NCI-H774 (cell line): ENCODE measurements at places on chromosomes 5 and 9.

DNA sequence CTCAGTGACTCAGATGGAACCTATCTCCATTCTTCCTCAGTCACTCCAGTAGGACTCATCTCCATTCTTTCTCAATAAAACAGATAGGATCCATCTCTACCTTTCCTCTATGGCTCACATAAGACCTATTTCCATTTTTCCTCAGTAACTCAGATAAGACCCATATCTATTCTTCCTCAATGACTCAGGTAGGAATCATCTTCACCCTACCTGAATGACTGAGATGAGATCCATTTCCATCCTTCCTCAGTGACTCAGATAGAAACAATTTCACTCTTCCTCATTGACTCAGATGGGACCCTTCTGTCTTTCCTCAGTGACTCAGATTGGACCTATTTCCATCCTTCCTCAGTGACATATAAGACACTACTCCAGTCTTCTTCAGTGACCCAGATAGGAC is 165.1 kb downstream of the FBXO4 start:
- no peak for DNase-seq

DNA sequence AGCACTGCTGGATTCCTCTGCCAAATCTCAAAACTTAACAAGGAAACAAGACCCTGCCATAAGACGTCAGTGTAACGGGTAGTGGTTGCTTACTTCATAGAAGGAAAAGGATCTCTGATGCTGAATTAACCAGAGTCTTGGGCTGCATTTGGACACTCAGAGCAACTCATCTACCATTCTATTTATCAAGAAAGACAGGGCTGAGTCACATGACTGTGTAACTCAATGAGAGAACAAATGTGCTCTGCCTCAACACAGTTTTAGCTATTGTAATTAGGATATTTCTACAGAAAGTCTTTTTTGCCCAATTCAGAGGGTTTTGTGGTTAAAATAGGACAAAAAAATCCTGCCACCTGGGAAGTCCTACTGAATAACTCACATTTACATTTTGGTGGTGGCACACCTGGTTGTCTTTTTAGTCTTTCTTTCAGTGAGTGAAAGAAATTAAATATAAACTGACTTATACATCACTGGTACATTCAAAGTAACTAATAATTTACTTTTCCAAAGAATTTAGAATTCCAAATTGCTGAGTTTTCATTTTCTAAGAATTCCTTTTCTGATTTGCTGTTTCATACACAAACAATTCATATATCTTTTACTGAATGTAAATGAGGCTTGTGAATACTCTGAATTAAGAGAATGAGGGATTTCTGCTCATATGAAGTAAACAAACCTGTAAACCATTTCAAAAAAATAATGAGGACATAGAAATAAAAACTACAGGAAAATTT is 104.4 kb downstream of the MPDZ start:
- DNase-seq = no peak

- no peak for DNase-seq
Observed at GRCh38 chr9:105331160-105331559, 86.7 kb downstream of the SLC44A1 start.

DNA sequence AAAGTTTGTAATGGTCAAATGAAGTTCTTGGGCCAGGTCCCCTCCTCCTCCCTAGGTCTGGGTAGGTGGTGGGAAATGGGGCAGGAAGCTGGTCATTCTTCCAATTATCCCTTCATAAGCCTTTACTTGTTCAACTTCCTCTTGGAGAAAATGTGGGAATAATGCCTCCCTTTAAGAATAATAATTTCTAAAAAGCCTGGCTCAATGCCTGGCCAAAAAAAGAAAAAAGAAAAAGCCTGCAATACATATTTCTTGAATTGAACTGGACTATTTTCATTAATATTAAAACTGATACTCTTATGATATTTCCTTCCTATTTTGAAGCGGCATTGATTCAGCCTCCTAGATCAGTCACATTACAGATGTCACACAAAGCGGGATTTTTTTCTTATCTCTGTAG is 600.9 kb downstream of the CCDC171 start:
- DNase-seq = no peak

- no peak for DNase-seq
Observed at GRCh38 chr5:149747141-149747832, 17.2 kb downstream of the PPARGC1B start.
